Stomach (tissue), 19 donors: ENCODE measurements at places on chromosomes 5 and 9. TPM values are rescaled to one million over a fixed set of nuclear protein-coding genes. Genes with fewer than 3 reads are reported as not detected.

Gene IGIP
- 14.3 TPM for total RNA-seq

Gene ROPN1L
- not detected for total RNA-seq

DNA sequence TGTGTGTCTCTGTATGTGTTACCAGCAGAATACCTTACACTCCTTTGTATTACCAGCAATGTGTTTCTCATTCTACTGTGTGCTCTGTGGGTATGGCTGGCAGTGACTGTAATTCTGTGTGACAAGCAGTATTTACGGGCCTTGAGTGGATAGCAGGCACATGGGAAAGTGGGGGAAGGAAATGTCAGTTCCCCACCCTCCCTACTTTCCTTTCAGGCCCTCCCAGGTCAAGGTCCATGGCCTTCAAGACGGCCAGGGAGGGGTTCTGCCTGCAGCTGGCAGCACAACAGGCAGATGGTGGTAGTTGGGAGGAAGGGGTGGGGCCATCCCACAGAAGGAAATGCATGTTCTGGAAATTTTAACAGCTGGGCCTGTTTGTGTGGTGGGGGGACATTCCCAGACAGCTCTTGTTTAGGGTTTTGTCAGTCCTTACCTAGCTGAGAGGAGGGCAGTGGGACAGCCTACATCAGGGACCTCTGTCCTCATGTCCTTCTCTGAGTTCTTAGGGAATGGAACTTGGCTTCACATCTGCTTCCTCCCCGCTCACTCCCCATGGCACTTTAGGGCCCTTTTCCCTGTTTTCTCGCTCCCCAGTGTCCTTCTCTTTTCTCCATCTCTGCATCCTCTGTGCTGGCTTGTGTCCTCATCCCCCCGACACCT is 14.6 kb upstream of the TNIP1 start:
- DNase-seq: peak; percentile 60

Gene C5orf52
- not detected for total RNA-seq

GRCh38 chr5:170289764-170290163 is 7.8 kb downstream of the LCP2 start:
- no peak for DNase-seq

- DNase-seq: no peak
Measured at GRCh38 chr5:6404129-6404528, 25.8 kb upstream of the MED10 start.

Gene GCNT4
- total RNA-seq: 1.7 TPM

DNA sequence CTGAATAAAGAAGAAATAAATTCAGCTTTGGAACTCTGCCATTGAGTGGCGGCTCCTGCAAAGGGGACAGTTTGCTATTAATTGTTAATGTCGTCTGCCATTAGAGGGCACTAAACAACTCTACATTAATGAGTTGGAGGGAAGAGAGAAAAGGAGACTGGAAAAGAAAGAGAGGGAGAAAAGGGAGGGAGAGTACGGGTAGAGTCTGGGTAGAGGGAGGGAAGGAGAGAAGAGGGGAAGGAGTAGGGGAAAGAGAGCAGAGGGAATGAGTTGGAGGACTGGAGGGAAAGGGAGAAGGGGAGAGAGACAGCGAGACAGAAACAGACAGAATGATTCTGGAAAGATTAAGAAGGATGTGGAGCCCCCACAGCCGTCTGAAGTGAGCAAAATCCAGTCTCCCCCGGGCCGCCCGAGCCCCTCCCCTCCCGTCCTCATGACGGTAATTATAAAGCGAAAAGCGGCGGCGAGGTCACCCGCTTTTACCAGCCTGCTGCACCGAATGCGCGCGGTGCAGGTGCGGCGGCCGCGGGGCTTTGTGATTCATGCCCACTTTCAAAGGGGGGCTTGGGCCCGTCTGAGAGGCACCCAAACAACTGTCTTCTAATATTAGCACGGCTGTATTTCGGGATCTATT is 1.9 kb upstream of the FST start:
- peak; percentile 82 for DNase-seq

DNA sequence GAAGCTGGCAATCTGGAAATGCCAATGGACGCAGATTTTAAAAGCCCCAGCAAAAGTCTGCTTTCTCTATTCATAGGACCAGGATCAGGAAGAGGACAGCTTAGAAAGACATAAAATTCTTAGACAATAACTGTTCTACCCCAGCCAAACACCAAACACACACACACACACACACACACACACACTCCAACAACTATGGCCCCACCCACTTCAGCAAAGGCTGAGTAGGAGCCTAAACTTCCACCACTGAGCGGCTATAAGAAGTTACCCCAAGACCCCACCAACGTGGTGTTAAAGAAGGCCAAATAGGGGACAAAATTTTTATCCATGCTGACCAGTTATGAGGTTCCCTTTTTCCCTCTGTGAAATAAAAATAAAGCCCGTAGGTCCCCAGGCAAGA is 32.9 kb downstream of the ZMAT2 start:
- DNase-seq: no peak

GRCh38 chr5:139453683-139454567 is 8.6 kb downstream of the ECSCR start:
- no peak for DNase-seq
